Skeletal muscle cell (primary cell): ENCODE measurements at places on chromosomes 4 and X.

DNA sequence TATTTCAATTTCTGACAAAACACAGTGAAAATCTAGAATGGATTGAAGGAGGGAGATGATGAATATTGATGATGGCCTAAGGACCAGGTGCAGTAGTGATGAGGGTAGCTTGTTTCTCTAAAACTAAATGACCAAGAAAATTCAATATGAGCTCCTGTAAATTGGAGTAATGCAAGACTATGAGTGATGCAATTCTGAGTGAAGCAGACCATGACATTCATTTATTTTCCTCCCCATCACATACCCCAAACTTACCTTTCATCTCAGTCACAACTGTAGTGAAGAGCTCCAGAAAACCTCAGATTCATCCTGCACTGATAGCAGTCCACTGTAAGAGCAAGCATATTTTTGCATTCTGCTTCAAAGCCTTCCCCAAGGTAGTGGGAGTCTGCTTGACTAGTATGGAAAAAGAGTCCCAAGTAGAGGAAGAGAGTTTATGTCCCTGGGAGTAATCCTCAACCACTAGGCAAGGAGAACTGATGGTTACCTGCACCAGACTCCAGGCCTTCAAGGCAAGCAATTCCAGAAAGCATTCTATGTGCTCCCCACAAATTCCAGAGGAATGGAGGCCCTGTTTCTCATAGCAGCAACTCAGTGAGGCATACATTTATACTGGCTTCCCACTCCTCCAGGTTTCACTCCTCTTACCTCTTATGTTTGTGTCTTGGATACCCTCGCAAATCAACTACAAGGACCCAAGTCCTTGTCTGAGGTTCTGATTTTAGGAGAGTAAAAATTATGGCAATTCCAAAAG lies 47.2 kb downstream of the CXCL1 start:
- no peak for DNase-seq

DNA sequence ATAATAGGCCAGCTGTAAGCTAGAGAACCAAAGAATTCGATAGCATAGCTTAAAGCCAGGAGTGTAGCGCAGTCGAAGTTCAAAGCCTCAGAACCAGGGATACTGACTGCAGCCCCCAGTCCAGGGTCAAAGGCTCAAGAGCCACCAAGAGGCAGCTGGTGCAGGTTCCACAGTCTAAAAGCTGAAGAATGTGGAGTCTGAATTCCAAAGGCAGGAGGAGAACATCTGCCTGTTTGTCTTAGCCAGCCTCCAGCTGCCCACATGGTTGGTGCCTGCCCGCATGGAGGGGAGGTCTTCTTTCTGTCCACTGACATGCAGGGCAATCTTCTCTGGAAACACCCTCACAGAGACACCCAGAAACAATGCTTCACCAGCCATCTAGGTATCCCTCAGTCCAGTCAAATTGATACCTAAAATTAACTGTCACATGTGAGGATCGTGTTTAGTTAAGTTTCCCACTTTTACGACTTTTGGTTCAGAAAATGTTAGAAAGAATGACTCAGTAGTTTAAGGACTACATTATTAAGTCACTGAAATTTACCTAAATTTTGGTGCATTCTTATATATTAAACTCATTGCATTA lies 52.8 kb upstream of the RHOH start:
- no peak for DNase-seq

- no peak for DNase-seq
Observed at GRCh38 chr4:3871181-3871852, 105.1 kb downstream of the ADRA2C start.

DNA sequence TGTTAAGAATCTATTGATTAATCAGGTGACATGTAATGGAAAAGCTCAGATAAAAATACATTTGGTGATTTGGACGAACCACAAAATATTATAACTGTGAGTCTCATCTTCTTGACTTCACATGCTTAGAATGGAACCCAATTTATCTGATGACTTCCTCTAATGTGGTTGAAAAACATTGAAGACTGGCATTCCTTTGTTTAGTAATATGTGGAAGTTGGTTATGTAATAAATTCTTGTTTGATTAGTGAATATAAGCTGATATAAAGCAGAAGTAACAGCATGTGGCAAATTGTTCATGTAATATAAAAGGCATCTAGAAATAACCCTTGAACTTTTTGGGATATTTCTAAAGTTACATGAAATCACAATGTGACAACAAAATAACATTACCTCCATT lies 9.7 kb downstream of the GIMD1 start:
- no peak for DNase-seq

GRCh38 chr4:37268319-37268718 lies 23.8 kb downstream of the NWD2 start:
- no peak for DNase-seq

GRCh38 chr4:186628058-186628711 lies 72.8 kb upstream of the MTNR1A start:
- no peak for DNase-seq

DNA sequence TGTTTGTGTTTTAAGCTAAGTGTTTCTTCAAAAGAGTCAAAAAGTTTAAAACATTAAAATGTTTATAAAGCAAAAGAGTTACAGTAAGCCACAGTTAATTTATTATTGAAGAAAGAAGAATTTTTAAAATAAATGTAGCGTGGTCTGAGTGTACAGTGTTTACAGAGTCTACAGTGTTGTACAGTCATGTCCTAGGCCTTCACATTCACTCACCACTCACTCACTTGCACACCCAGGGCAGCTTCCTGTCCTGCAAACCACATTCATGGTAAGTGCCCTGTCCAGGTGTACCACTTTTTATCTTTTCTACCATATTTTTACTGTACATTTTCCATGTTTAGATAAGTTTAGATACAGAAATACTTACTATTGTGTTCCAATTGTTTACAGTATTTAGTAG lies 239.7 kb upstream of the AGA start:
- DNase-seq, result no peak

GRCh38 chr4:87281603-87282002 lies 41.1 kb downstream of the HSD17B13 start:
- no peak for DNase-seq

DNA sequence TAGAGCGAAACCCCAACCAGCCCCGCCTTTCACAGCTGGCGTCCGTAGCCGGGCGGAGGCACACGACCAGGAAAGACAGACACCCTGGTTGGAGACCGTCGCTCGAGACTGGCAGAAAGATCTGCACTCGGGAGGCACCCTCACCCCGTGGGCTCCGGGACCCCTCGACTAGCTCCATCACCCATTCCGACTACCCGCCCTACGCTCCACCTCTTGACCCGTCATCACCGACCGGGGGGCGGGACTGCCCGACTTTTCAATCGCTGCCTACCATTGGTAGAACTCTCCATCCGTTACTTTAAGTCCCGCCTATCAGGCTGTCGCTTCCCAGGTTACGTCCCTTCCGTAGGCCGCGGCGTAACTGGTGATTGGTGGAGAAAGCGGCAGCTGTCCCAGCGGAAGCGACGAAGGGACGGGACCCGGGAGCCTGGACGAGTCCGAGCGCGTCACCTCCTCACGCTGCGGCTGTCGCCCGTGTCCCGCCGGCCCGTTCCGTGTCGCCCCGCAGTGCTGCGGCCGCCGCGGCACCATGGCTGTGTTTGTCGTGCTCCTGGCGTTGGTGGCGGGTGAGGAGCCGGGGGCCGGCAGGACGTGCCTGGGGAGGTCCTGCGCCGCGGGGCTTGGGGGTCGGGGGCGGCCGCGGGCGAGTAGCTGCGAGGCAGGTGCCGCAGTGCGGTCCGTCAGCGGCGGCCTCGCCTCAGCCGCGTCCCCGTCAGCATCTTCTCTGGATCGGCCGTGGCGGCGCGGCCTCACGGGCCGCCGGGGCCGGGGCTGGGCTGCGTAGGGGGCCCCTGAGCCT lies at the start of gene ATP6AP2:
TSS of gene ATP6AP2 (plus strand) at position 434 of the 799 bp plus-strand sequence. CDS start at position 530, 96 bp downstream.
- peak; percentile 65 for DNase-seq

DNA sequence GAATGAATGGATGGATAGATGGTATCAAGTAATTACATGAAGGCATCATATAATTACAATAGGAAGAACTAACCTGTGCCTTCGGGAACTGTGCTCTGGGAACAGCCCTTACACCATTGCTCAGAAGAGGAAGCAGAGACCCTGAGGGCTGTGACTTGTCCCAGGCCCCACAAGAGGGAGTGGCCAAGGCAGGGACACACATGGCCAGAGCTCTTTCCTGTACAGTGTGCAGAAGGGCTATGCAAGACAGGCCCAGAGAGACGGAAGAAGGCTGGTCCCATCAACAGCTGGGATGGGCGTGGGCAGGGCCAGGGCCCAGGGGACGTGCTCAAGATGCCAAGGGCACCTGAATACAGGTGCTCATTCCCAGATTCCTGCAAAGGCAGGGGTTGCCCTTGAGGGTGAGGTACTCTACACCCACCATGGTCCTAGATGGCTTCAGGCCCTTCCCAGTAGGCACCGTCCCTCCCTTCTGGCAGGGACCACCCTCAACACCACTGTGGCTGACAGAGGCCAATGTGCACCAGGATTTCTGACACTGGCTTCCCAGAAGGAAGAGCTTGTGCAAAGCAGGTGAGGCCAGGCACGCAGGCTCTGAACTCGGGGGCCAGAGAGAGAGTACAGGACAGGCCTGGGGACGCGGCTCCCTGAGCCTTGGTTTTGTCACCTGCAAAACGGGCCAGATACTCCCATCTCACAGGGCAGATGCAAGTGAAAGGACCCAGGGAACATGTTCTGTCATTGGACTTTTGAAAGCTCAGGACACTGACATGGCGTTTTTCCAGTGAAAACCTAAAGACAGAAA lies 1.7 kb downstream of the EVC2 start:
- DNase-seq, result no peak

- DNase-seq, result no peak
Observed at GRCh38 chr4:32771491-32771890, 2051.3 kb downstream of the PCDH7 start.

- no peak for DNase-seq
Observed at GRCh38 chrX:133938530-133938929, 46.9 kb downstream of the GPC3 start.

DNA sequence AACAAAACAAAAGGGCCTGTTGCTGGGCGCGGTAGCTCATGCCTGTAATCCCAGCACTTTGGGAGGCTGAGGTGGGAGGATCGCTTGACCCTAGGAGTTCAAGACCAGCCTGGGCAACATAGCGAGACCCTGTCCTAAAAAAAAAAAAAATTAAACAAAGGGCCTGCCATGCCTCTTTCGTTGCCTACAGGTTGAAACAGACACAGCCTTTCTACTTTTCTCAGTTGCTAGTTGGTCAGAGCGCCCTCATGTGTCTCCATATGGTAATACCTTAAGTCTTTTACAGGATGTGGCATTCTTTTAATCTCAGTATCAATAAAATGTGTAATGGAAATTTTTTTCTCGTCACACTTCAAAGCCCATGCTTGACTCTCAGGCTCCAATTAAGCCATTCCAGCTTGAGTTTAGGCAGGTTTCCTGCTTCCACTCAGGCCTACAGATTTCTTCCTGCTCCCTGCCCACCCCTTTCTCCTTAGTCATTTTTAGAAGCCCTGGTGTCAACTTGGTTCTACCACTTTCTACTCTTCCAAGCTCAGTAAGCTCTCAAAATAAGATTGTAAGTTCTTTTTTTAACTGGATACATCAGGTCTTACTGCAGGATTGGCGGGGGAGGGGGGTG lies 4.6 kb upstream of the SOWAHD start:
- no peak for DNase-seq

DNA sequence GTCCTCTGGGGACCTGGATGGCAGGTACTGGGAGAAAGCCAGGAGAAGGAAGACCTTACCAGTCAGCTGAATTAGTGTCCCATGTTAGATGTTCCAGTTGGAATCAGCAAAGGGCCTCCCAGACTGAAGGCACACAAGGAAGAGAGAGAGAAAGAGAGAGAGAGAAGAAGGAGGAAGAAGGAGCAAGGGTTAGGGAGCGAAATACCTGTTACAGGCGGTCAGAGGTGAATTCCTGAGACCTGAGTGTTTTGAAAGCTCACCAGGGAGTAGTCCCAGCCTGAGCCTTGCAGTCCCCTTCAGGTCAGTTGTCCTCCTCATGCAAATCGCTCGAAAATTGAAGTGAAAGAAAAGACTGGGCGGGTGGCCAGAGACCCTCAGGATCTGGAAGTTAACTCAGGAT lies 60.3 kb downstream of the USP11 start:
- DNase-seq, result no peak

DNA sequence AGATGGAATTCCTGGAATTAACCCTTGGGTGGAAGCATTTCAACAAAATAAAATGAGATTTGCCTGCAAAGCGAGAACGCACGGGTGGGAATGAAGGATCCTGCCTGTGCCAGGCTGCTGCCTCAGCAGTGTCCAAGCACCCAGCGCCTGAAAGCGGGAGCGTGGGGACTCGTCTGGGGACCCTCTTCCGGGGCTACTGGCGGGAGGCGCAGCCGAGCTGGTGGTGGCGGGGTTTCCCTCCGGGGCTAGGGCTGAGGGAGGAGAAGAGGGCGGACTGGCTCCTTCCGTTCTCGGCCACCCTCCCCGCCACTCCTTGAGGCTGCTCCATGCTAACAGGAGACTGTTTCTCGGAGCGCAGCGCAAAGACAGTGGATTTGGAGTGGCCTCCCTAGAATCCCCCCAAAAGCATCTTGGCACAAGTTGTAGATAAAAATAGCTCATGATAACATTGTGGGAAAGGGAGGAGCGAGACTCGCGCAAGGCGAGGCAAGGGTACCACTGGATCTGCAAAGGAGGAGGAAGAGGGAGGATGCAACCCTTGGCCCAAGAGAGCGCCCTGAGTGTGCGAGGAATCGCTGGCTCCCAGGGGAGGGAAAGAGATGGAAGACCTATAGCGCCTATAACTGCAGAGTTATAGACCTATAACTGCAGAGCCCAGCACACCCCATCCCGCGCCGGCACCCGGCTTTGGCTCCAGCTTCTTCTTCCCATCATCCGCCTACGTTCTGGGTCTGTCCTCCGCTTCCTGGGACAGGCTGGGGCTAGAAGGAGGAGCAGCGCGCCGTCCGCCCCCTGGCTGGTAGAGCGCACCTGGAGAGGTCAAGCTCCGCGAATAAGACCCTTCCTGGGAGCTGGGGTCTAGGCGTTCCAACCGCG lies 1.3 kb downstream of the HS3ST1 start:
- no peak for DNase-seq

DNA sequence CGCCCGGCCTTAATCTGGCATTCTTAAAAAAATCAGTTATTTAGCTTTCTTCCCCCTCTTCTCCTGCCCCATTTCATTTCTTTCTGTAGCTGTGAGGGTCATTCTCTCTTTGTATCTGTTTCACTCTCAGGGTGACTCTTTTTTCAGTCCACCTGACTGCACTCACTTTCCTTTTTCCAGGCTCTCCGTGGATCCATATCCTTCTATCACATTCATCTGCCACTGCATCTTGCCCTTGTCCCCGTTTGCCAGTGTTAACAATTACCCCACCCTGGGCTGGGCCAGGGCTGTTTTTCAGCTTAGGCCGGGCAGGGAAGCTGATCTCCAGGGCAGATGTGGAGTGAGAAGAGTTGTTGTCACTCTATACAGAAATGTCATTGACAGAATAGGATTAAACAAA lies 7.7 kb downstream of the FHL1 start:
- DNase-seq, result no peak

DNA sequence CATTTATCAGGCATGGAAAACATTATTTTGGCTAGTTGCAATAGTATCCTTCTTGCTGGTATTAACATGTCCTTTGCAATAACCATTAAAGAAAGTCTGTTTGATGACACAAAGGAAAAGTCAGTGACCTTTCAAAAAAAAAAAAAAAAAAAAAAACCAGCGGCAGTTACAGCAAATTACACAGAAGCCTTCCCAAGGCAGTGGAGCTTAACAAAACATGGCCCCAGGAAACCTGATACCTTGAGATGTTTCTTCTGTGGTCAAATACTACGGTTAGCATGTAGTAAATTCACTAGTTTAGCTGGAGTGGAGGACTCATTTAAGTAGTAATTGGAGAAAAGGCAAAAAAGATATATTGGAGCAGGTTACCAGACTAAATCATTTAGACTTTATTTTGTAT lies 359.1 kb downstream of the DACH2 start:
- DNase-seq, result no peak
